ENCODE measurements at places on chromosomes 7 and 10. TPM values are rescaled to one million over a fixed set of nuclear protein-coding genes. Genes with fewer than 3 reads are reported as not detected.

GRCh38 chr10:110310741-110311140, 6.0 kb upstream of the SMNDC1 start:
- DNase-seq: peak; percentile 78

DNA sequence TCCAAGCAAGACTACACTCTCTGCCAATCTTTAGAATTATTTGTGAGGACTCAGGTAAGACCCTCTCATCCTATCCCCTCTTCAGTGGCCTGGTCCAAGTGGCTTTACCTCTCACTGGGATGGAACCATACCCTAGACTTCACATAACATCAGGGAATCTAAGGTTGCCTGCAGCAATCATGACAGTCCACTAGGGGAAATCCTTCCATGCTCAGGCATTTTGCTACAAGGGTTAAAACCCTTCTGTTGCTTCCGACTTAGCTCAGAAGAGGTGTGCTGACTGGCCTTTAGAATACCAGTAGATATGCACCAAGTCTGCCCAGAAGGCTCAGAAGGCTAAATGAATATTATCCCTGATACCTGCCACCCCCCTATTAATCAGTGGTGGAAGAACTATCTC, 24.9 kb upstream of the NPS start:
- no peak for DNase-seq

Gene OPALIN
- not detected for total RNA-seq

Gene SPDYE16
- total RNA-seq: not detected

Gene TMEM229A
- total RNA-seq: not detected

GRCh38 chr7:121953601-121954000, 80.6 kb downstream of the PTPRZ1 start:
- no peak for DNase-seq

Gene ARHGEF35
- 0.88 TPM for total RNA-seq

Gene LZTS2
- total RNA-seq: 56.0 TPM

- no peak for DNase-seq
Measured at GRCh38 chr7:150675714-150676113, 9.8 kb upstream of the GIMAP2 start.

Gene OR6V1
- not detected for total RNA-seq

- DNase-seq: no peak
Measured at GRCh38 chr10:1687190-1687589, 50.1 kb downstream of the ADARB2 start.

Gene CFTR
- not detected for total RNA-seq

Gene SFMBT2
- total RNA-seq: 0.20 TPM

Gene WDR37
- 22.3 TPM for total RNA-seq

GRCh38 chr10:30840395-30841050, 191.1 kb downstream of the ZNF438 start:
- no peak for DNase-seq

Gene SHH
- total RNA-seq: 0.20 TPM

DNA sequence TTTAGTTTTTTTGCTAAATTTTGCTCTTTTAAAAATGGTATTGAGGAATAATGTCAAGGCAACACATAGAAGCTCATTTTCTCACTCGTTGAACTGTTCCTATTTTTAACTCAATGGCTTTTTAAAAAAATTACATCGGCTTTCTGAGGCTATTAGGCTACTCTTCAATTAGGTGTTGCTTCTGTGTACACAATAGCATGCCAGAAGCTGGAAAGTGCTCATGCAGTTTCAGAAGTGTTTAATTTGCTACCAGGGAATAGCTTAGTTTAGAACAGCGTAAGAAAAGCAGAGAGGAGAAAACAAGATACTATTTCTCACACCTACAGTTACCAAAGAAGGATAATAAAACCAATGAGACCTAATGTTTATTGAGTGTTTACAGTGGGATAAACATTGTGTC, 157.4 kb downstream of the NXPH1 start:
- no peak for DNase-seq

DNA sequence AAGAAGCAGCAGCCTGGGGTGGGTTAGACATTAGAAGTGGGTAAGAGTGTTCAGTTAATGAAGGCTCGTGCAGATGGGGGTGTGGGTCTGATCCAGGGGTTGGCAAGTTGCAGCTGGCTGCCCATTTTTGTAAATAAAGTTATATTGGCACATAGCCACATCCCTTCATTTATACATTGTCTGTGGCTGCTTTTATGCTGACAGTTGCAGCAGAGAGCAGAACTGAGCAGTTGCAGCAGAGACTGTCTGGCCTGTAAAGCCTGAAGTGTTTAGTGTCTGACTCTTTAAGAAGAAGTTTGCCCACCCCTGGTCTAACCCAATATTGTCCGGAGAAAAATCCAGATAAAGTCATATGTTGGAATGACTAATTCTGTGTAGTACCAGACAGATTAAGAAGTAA, 38.1 kb downstream of the GLRX3 start:
- no peak for DNase-seq

- DNase-seq: no peak
Measured at GRCh38 chr7:80635533-80635932, 2.9 kb upstream of the CD36 start.

GRCh38 chr7:132424821-132425724, 151.2 kb downstream of the PLXNA4 start:
- DNase-seq: no peak

DNA sequence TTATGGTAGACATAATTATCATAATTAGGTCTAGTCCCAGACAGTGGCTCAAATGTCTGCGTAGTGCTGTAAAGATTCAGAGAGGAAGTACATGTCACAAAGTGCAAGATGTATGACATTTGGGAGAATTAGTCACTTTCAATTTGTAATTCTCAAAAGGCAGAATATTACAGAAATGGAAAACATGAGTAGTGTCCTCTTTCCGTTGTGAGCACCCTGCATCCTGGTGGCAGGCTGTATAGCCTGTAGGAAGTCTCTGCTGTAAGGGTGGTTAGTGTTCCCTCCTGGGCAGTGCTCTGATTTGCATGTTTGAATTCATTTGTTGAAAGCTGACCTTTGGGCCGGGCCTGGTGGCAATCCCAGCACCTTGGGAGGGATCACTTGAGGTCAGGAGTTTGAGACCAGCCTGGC, 17.0 kb downstream of the CDK14 start:
- no peak for DNase-seq

GRCh38 chr7:151599401-151600227, 79.9 kb upstream of the RHEB start:
- peak; percentile 80 for DNase-seq

- no peak for DNase-seq
Measured at GRCh38 chr7:114923403-114923713, 1.5 kb downstream of the MDFIC start.

Gene CALML3
- not detected for total RNA-seq

GRCh38 chr7:2461268-2462026, 14.8 kb downstream of the GRIFIN start:
- no peak for DNase-seq

Gene ANKRD30A
- not detected for total RNA-seq

Gene WASHC2A
- total RNA-seq: 47.3 TPM

- DNase-seq: no peak
Measured at GRCh38 chr7:24018331-24018730, 265.7 kb upstream of the NPY start.

GRCh38 chr10:102395400-102396316, at the start of gene NFKB2:
Gene NFKB2 (plus strand): TSS chr10:102395705. CDS start chr10:102395960, 255 bp downstream.
- peak; percentile 60 for DNase-seq

Gene PITX3
- total RNA-seq: 0.07 TPM

DNA sequence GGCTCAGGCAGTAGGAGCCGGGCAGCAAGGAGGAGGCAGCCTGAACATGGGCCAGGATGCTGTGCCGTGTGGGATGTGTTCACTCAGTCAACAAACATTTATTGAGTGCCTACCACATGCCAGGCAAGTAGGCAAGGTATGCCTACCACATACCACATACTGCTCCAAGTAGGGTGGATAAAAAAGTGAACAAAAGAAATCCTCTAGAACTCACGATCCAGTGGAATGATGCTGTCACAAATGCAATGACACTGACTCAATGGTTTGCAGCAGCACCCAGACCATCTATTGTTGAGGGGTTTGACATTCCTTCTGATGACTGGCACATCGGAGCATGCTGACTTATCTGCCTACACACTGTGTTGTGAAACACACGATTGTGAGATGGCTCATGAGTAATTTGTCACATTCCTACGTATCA, 413.5 kb downstream of the NRG3 start:
- DNase-seq: no peak

GRCh38 chr10:14172336-14172950, 158.3 kb downstream of the FRMD4A start:
- no peak for DNase-seq

- DNase-seq: no peak
Measured at GRCh38 chr7:150939466-150939865, 38.7 kb downstream of the KCNH2 start.

Gene FAM200A
- 5.4 TPM for total RNA-seq

DNA sequence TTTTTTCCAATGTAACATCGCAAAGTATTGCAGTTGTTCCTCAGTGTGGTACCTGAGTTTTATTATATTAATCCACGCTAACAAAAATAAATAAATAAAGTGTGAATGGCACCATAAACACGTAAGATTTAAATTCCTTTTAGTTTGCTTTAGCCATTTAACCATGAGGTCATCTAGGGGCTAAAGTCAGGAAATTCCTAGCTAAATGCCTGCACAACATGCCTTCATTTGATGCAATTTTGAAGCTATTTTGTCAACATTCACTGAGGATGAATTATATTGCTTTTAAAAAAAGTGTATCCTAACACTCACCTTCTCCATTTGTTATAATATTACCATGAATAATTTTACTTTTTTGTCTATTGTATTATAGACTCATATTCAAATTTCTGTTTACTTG, 714.4 kb downstream of the GATA3 start:
- DNase-seq: no peak

DNA sequence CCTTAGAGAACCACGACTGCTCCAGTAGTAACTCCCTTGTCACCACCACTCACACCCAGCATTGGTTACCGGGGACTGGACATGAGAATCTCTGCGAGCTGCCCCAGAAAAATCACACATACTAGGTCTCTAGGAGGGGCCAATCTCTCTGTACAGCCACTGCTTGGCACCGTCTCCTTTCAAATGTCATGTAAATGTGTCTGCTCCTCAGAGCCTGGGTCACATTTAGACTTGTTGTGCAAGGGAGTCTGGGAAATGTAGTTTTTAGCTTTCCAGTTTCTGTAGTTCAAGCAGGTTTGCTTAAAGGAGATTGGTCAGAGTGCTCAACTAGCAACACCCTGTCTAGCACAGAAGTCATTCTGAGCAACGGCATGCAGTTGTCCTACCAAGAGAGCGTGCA, 60.0 kb downstream of the CHN2 start:
- no peak for DNase-seq

- DNase-seq: no peak
Measured at GRCh38 chr7:74262639-74263398, 8.6 kb upstream of the RFC2 start.

- no peak for DNase-seq
Measured at GRCh38 chr7:1725766-1726630, 55.9 kb downstream of the ELFN1 start.

- no peak for DNase-seq
Measured at GRCh38 chr10:121708728-121709674, 110.8 kb upstream of the FGFR2 start.

Data from pulmonary artery endothelial cell (primary cell).